GM13976 (cell line): ENCODE measurements at places on chromosomes 11 and 22.

GRCh38 chr11:120532082-120532831 lies 20.7 kb downstream of the GRIK4 start:
- DNase-seq: no peak

- DNase-seq: no peak
Measured at GRCh38 chr22:44583061-44583760, 85.2 kb upstream of the RTL6 start.

- DNase-seq: no peak
Measured at GRCh38 chr11:74182635-74183034, 11.5 kb downstream of the PPME1 start.

DNA sequence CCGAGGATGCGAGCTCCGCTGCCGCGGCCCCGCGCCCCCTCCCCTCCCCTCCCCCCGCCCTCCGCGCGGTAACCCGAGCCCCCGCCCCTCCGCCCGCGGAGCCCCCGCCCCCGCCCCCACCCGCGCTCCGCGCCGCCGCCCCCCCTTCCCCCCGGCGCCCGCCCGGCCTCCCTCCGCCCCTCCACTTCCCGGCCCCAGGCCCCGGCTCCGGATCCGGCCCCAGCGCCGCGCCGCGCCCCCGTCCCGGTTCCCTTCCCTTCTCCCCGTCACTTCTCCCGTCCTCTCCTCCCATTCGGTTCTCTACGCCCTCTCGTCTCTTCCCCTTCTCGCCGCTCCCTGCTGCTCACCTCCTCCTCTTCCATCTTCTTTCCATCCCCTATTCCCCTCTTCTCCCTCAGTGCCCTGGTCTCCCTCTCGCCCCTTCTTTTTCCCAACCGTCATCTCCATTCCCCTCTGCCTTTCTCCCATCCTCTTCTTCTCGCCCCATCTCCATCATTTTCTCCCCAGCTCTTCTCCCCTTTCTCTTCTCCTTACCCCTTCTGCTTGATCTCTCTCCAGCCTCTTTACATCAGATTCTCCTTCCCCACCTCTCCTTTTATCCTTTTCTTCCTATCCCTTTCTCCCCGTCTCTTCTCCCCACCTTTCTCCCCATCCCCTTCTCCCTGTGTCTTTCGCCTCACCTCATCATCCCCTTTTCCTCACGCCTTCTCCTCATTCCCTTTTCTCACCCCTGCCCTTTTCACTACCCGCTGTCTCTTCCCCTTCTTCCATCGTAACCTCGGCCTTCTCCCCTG lies at the start of gene DCHS1:
Gene DCHS1 (minus strand): TSS at position 20 of the 794 bp plus-strand sequence. CDS start 14,196 bp downstream, outside the sequence.
- DNase-seq: no peak

- DNase-seq: no peak
Measured at GRCh38 chr11:94131047-94131717, 2.5 kb downstream of the PANX1 start.

DNA sequence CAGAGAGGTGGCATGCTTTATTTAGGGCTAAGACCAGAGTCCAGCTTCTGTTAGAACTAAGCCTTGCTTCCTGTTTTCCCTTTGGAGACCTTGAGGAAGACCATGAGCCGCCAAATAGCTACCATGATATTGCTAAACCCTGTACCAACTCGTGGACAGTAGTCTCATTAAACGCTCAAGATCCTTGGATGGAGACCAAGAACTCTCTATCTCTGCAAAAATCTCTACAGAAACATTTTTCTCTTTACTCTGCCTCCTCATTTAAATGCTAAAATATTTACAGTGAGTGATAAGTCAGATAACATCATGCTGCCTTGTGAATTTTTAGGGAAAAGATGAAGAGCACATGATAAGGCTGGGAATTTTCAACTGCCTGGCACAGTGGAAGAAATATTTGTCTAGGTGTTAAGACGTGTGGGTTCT lies 197.8 kb downstream of the MAML2 start:
- DNase-seq: no peak

GRCh38 chr11:35165030-35165422 lies 26.1 kb downstream of the CD44 start:
- DNase-seq: no peak

DNA sequence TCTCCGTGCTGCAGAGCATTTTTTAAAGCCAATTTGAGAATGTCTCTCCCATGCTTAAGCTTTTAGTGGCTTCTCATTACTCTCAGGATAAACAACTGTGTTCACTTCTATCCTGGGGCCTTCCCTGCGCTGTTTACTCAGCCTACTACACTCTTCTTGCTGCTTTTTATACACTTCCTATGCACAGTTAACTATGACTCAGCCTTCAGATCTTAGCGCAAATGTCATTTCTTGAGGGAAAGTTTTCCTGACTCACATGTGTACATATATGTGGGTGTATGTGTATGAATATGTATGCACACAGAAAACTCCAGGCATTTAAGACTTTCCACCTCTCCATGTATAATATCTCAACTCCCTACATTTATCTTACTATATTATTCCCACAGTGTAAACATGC lies 9.8 kb downstream of the THAP12 start:
- peak; percentile 48 for DNase-seq

DNA sequence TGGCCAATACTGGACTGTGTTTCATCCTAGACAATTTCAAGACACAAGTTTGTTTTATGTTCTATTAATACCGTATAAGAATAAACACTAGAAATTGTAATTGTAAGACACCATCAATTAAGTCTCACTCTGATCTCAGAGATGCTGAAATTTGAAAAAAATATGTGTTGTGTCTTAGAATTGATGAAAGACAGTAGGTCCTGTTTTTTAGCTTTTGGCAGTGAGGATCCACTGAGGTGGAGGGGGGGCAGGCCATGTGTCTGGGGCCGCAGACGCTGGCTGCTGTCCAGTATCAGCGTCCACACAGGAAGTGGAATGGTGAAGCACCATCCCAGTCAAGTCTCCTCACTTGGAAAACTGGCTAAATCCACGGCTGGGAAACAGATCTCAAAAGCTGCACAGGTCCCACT lies 22.5 kb upstream of the ALG8 start:
- no peak for DNase-seq
